AG08395 (cell line): ENCODE measurements at places on chromosomes 7 and 10.

DNA sequence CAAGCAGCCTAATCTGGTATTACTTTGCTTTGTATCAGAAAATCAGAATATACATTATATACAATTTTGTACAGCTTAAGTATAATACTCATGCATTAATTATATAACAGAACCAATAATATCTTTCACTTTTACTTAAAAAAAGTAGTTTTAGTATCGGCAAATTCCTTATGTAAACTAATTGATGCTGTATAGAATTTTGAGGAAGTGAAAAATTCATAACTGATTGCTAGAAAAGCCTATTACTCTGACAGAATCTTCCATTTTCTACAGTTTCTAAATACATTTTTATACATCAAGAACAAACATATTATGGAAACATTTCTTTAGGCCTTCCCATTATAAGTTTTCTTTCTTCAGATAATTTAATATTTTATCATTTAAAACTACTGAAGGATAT, 124.0 kb upstream of the GPR22 start:
- no peak for DNase-seq

GRCh38 chr7:117077658-117078057, 124.4 kb downstream of the ST7 start:
- DNase-seq: no peak

- DNase-seq: peak; percentile 88
Observed at GRCh38 chr10:77505431-77506334, 131.9 kb downstream of the KCNMA1 start.

DNA sequence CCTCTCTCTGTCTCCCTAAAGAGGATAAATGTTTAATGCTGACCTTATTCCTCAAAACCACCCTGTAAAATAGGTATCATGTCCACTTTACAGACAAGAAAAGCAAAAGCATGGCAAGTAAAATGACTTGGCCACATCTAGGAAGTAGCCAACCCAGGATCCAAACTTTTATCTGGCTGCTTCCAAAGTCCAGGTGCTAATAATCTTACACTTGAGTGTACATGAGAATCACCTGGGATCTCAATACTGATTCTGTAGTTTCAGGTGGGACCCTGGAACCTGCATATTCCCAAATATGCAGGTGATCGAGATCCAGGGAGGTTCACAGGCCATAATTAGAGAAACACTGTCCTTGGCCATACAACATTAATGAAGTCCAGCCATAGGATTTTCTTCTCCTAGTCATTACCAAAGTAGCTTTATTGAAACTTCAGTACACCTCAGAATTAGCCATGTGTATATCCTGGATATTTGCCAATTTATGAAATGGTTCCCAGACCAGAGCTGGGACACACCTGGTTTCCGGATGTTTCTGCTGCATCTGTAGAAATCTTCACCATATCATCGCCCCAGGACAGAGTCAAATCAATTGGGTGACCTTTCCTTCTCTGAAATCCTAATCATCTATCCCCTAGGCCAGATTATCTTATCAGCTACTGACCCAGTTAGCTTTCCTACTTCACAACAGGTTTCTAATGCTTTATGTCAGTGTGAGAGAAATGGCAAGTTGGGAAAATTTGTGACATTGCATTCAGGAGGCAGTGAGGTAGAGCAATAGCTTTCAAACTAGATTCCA, 119.1 kb upstream of the KMT2E start:
- no peak for DNase-seq

DNA sequence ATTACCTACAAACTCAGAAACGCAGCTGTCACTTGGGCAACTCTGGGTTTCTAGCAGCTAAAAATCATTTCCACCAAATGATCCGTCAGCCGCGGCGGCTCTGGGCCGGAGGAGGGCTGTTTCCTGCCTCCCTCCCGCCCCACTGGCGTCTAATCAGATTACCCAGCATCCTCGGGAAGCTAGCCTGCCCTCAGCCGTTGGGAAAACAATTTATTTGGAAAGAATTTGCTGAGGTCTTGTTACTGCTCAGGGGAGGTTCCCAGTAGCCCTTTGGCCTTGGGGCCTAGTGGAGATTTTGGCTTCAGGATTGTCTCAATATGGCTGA, 65.0 kb upstream of the ADGRA1 start:
- no peak for DNase-seq

- no peak for DNase-seq
Observed at GRCh38 chr10:46541735-46542566, 14.5 kb downstream of the GPRIN2 start.

- DNase-seq: no peak
Observed at GRCh38 chr10:71436268-71437125, 39.8 kb downstream of the CDH23 start.
